Type B pancreatic cell (in vitro differentiated cells): ENCODE measurements at places on chromosomes 11 and 22.

GRCh38 chr11:33690290-33691065 is 10.1 kb downstream of the C11orf91 start:
- no peak for DNase-seq

DNA sequence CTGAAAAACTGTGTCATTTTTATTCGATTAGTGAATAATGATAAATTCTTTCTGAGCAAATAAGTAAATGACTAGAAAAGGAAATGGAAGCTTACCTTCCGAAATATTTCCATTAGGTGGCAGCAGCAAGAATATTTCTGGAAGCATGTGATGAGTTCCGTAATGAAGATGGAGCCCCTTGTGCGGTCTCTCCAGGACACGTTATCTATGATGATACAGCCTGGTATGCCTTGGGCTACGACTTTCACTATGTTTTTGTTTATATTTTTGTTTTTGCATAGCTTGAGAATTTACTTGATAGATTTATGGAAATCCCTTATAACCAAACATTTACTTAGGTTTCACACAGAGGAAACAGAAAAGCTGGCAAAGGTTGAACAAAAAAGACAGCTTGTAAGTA is 25.7 kb downstream of the CASP5 start:
- no peak for DNase-seq

DNA sequence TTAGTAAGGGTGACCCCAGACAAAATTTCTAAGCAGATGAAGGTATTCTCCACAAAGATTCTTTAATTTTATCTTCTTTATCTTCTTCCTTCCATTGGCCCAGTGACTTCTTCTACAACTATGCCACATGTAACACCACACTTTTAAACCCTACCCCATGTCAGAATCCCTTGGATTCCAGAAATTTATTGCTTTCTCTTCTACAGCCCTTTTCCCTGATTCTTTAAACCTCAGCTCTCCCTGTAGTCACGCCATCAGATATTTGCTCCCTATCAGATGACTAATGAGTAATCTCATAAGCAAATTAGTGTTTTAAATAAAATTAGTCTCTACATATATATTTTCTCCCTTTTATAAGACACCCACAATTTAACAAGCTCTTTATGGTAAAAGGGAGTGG is 423.4 kb upstream of the CHORDC1 start:
- DNase-seq: no peak

DNA sequence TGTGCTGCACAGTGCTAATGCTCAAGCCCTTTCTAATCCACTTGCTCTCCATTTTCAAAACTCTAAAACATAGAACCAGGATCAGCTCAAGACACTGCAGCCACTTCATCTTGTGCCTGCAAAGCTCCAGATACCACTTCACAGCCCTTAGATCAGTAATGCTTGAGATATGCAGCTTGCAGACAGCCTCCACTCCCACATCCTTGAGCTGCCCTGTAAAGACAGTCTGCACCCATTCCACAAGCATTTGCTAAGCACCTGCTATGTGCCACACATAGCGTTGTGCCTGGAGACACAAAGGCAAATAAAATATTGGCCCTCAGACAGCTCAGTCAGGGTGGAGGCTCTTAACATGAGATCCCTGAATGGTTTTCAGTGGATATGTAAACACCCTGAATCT is 192.5 kb upstream of the SNX19 start:
- no peak for DNase-seq

GRCh38 chr11:111777094-111778046 is 11.2 kb upstream of the PPP2R1B start:
- no peak for DNase-seq

- no peak for DNase-seq
These were observed 41.5 kb upstream of the MS4A8 start for GRCh38 chr11:60657888-60658287.

DNA sequence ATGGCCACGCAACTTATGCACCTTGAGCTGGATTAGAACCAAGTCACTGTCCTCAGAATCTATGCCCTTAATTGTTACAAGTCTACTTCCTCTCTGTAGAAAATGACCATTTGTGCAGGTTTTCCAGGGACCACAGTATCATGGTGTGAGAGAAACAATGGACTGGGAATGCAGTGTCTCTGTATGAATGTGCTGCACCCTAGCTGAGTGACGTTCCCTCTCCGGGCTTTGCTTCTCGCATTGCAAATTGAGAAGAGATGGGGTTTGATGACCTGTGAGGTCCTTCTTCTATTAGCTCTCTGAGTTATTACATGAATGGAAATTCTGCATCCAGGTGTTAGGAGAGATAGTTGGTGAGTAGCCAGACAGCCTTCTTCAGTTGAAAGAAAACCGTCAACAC is 1052.3 kb downstream of the NTM start:
- no peak for DNase-seq

GRCh38 chr11:117604336-117604995 is 192.6 kb downstream of the DSCAML1 start:
- DNase-seq: no peak

DNA sequence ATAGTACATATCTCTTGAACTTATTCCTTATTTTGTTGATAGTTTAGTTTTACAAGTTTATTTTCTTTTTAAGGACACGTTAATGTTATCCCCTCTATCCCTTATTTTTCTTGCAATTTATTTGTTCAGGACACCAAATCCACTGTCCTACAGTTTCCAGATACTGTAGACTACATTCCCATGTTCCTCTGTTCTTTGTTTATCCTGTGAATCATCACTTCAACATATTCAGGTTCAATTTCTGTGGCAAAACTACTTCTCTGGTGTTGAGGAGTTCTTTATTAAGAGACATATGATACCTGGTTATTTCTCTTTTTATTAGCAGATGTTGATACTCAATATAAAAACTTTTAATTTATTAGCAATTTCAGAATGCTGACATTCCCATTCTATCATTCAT is 72.8 kb upstream of the CLNS1A start:
- no peak for DNase-seq

DNA sequence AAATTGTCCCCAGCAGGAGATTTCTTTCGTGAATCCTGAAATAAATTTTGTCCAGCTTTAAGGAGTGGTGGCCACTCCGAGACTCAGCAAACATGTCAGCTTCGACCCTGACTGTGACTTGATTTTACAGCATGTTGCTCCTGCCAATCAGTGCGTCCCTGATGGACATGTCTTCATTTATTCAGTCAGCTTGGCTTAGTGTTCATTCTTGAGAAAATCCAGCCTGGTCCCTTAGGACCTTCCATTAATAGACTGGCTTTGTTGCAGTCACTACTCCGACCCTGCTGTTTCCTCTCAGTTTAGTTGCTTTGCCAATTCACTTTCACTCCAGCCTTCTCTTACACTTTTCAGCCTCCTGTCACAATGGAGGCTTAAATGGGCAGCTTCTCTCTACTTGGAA is 30.5 kb downstream of the TMPRSS5 start:
- DNase-seq: no peak

DNA sequence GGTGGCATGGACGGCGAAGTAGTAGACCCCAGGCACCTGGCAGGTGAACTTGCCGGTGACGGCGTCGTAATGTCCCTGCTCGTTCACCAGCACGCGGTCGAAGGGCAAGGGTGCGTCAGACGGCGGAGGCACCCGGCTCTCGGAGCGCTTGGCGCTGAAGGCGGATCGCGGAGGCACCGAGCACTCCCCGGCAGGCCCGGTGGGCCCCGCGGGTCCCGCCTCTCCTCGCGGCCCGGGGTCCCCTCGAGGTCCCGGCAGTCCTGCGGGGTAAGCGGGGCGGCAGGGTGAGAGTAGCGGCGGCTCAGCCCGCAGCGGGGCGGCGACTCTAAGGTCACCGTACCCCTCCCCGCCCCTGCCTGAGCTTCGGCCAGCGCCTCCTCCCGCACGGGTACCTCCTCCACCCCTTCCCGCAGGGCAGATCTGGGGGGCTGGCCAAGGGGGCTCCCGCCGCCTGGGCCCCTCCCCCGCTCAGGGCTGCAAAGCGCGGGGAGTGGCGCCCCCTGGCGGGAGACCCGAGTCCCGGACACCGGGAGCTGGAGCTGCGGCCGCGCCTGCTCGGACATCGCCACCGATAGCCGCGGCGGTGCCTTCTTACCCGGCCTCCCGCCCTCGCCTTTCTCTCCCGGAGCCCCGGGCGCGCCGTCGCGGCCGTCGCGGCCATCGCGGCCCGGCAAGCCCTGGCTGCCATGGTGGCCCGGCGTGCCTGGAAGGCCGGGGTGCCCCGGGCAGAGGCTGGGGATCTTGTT is 921 bp downstream of the C1QTNF5 start:
- DNase-seq: peak; percentile 86

- DNase-seq: no peak
These were observed 110.9 kb downstream of the TSPAN18 start for GRCh38 chr11:44837661-44838060.

- DNase-seq: no peak
These were observed 1.5 kb downstream of the CRKL start for GRCh38 chr22:20918663-20919218.

- no peak for DNase-seq
These were observed 69.7 kb upstream of the CDON start for GRCh38 chr11:126132319-126132718.

DNA sequence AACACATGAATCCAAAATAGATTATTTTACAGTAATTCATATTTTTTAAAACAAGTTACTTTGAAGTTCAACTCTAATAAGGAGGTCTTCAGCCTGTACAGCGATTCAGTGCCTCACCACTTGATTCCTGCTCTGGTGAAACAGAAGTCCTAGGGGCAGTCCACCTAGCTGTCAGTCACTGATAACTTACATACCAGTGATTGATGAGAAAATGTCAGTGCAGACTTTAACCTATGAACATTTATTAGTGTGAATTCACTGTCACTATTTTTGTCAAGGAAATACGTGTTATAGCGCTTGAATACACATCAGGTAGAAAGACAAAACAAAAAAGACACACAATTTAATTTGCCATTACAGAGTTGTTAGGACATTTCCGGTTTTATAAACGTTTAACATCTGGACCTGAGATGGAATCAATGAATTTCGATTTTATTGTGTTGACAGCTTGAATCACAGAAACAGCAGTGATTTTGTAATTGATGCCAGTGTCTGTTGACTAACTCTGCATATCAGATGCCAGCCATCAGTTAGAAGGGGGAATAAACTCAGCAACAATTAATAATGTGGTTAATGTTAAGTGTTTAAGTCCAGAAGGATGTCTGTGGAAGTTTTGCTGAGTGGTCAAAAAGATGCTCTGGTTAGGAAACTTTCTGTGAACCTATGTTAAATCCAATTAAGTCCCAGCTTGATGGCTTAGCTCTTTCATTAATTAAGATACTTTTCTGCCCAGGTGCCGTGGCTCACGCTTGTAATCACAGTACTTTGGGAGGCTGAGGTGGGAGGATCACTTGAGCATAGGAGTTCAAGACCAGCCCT is 34.5 kb downstream of the ELF5 start:
- no peak for DNase-seq

GRCh38 chr11:26742966-26743365 is 21.1 kb upstream of the SLC5A12 start:
- DNase-seq: no peak

- no peak for DNase-seq
These were observed 1335.9 kb downstream of the TBC1D22A start for GRCh38 chr22:48098243-48098920.

GRCh38 chr22:28934026-28934425 is 50.7 kb downstream of the ZNRF3 start:
- no peak for DNase-seq

DNA sequence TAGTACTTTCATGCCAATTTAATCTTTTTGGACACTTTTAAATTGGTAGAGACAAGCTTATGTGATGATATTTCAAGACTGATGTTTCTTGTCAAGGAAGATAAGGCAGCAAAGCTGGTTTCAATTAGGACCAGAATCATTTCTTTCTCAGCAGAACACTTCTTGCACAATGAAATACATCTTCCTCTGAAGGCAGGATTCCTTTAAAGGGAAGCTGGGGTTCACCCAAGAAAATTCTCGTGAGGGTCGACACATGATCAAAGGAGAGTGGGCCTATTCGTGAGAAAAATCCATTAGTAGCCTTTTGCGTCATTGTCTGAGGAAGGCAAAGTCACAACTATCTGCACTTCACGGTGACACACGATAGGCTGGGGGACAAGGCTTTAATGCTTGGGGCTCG is 17.6 kb downstream of the TTC12 start:
- DNase-seq: no peak

DNA sequence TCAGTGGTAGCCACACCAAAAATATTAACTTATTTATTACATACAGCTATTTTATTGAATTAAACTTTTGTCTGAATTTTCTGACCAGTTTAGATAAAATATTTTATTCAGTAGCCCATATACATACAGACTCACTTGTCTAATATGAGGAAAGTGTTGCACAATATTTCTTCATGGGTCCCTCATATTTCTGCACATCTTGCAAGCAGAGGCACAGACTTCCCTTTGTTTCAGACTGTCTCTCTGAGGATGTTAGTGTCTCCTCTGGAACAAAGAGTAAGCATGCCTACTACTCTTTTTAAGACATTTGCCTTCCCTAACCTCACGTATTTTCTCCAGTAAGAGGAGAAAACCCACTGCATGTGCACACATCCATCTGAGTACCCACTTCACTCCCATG is 81.2 kb downstream of the OR5AK2 start:
- DNase-seq: no peak

- no peak for DNase-seq
These were observed 474.4 kb downstream of the INSC start for GRCh38 chr11:15589070-15589626.

- no peak for DNase-seq
These were observed 23.0 kb upstream of the TRAF6 start for GRCh38 chr11:36532941-36533601.

GRCh38 chr22:47207387-47207786 is 444.9 kb downstream of the TBC1D22A start:
- no peak for DNase-seq

DNA sequence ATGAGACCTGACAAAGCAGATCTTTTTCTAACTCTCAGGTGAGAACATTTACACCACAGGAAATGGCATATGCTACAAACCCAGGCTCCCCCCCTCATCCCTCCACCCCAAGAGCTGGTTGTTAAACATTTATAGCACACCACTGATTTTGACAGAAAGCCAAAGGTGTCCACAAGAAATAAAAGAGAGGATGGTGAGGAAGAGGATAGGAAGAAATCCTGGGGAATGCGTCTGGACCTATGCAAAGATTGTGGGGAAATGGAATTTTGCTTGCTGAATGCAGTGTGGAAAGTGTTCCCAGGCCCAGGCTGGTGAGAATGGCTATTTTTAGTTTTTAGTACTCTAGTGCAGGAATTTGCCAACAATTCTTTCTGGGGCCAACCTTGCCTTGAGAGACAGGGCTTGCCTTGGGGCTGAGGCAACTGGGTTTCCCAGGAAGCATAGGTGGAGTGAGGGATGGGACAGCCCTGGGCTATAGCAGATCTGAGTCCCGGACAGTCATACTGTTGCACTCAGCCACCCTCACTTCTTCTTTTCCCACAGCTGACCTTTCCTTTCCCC is 163.9 kb downstream of the ADAMTS15 start:
- no peak for DNase-seq

GRCh38 chr11:62539238-62539925 is 7.2 kb downstream of the AHNAK start:
- DNase-seq: no peak
